Stimulated activated CD4-positive, alpha-beta T cell treated with anti-CD3 and anti-CD28 coated beads, Interleukin-4, amount 100 ng/mL, for 24 hours (primary cell): ENCODE measurements at places on chromosomes 2 and 18.
A peak's percentile ranks its signal among the peaks of the same experiment; 100 is the strongest.

DNA sequence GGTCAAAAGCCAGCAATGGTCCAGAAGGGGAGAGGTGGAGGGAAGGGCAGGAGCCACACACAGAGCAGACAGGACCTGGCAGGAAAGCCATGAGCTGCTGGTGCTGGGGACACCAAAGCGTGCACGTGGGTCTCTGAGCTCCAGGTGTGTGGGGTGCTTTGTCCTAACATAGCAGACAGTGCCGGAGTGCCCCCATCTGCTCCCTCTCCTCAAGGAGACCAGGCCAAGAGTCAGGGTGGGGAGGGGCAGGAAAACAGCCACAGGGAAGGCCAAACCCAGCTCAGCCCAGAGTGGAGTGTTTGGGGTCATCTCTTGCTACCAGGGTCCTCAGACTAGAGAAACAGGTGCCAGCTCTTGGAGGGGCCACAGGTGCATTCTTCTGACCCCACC lies 4.2 kb upstream of the GPC1 start:
- no peak for DNase-seq

DNA sequence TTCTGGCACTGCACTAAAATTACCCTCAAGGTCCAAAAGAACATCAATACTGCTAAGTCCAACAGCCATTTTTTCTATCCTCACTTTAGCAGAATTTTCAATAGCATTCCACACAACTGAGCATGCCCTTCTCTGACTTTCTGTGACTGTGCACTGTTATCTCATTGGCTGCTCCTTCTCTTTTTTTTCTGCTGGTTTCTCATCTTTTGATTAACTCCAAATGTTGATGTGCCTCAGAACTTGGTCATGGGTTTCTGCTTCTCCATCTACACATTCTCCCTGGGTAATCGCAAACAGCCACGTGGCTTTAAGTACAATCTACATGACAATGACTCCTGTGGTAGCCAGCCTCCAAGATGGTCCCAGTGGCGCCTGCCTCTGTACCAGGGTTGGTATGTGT lies 75.0 kb upstream of the CD226 start:
- no peak for DNase-seq

- no peak for DNase-seq
Measured at GRCh38 chr2:152552888-152553287, 164.4 kb downstream of the PRPF40A start.

DNA sequence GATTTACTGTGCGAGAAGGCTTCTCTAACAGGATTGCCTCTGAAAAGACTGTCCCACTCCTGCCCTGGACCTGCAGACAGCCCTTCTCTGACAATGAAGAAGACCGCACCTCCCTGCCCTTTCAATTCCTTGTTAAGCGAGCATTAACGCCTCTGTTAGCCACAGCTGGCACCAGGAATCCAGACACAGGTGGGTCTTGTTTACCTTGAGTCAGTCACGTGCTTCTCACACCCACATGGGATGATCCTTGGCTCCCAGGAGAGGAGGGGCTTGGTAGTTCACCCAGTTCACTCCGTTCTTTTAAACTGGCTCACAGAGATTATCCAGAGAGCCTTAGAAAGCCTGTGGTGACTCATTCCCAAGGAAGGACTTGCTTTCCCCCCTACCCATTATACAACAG lies 410.5 kb upstream of the MEIS1 start:
- no peak for DNase-seq

- DNase-seq: no peak
Measured at GRCh38 chr18:63888470-63889190, 1.1 kb downstream of the SERPINB2 start.

- DNase-seq: peak; percentile 88
Measured at GRCh38 chr2:38508311-38509039, 94.3 kb downstream of the HNRNPLL start.

DNA sequence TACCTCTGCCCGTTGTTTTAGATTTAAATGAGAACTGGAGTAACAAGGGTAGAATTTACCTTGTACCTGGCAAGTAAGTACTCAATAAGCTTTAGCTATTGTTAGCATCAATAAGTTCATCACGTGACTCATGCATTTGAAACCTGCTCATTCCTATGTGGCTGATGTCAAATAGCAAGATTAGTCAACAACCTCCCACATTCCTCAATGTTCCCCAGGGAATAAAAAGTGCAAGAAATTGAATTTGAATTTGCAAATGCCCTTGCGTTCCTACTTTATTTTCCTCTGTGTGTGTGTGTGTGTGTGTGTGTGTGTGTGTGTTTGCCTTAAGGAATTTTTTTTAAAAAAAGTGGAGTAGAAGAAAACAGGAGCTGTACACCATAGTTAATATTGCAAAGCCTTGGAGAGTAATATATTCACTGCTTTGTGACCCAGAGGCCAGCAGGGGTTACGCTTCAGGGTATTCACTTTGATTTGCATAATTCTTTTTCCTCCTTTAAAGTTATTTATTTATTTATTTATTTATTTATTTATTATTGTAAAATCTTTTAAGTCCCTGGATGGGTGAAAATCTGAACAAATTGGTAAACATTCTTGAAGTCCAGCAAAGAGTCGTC lies 43.9 kb upstream of the DNAH7 start:
- no peak for DNase-seq

GRCh38 chr2:200396781-200397242 lies 90.3 kb downstream of the SPATS2L start:
- DNase-seq: no peak

DNA sequence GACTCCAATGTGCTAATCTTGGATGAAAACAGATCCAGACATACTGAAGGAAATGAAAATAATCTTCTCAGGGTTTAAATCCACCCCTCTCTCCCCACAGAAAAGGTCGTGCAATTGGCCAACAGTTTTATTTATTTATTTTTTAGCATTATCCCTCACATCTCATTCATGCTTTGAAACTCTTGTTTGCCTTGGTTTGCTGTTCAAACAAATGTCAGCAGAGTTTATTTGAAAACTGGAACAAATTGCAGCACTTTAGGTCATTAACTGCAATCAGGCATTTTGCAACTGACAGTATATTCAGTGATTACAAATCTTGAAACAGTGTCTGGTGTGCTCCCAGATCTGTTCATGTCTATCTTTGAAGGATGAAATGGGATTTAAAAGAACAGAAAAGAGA lies 220.6 kb downstream of the SLC4A10 start:
- DNase-seq: no peak

GRCh38 chr2:186559848-186560247 lies 30.0 kb upstream of the ITGAV start:
- DNase-seq: no peak

GRCh38 chr2:219969508-219969907 lies 342.1 kb downstream of the SLC4A3 start:
- DNase-seq: no peak

GRCh38 chr2:68319398-68320117 lies at the start of gene CNRIP1:
TSS of gene CNRIP1 (minus strand) at chr2:68319949. CDS start at chr2:68319400, 549 bp downstream.
- no peak for DNase-seq
